ENCODE measurements at places on chromosomes 7 and 10.
A peak's percentile ranks its signal among the peaks of the same experiment; 100 is the strongest.

DNA sequence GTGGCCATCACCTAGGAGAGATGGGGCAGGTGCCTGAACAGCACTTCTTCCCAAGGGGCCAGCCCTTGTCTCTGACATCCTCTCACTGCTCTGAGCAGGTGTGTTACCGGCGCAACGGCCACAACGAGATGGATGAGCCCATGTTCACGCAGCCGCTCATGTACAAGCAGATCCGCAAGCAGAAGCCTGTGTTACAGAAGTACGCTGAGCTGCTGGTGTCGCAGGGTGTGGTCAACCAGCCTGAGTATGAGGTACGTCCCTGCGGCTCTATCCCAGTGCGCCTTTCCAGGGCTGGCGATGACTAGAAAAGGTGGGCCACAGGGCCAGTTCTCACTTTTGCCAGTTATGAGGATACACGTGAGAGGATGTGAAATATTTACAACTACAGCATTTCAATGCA lies 54.3 kb upstream of the ZMIZ2 start:
- no peak for DNase-seq

GRCh38 chr10:47414227-47414592 lies 30.1 kb upstream of the ZNF488 start:
- no peak for DNase-seq

- DNase-seq, result no peak
Measured at GRCh38 chr7:157818701-157819454, 482.1 kb downstream of the DNAJB6 start.

GRCh38 chr10:96402417-96403305 lies 43.9 kb upstream of the OPALIN start:
- no peak for DNase-seq

GRCh38 chr7:47496056-47496665 lies 85.8 kb downstream of the TNS3 start:
- no peak for DNase-seq

DNA sequence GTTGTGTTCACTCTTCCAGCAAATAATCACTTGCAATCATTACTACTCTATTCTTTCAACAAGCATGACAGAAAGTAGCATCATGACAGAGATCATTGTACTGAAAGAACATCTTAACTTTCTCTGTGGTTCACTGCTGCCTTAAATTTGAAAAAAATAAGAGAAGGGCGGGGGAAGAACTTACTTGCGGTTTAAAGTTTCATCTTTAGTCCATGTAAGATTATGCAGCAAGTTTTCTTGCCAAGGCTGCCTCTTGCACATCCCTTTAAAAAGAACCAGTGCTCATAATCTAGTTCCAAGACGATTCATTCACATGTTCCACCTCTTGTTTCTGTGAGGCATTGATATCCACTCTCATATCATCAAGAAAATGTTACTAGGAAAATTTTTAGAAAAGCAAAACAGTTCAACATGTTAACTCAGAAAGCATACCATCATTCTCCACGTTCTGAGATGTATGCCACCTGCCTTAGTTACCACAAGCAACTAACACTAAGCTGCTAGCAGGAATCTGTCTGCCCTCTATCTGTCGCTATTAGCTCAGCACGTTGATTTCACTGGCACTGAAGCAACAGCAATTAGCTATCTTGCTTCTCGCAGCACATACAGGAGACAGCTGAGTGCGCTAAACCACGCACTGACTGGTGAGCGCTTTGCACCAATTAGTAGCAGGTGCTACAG lies at the start of gene PCDH15:
TSS of gene PCDH15 (minus strand) at position 491 of the 681 bp plus-strand sequence. CDS start 136,969 bp downstream, outside the sequence.
- no peak for DNase-seq

- DNase-seq, result no peak
Measured at GRCh38 chr10:98006266-98006665, 24.2 kb downstream of the CRTAC1 start.

GRCh38 chr10:11612021-11613001 lies 861 bp upstream of the USP6NL start:
- no peak for DNase-seq

DNA sequence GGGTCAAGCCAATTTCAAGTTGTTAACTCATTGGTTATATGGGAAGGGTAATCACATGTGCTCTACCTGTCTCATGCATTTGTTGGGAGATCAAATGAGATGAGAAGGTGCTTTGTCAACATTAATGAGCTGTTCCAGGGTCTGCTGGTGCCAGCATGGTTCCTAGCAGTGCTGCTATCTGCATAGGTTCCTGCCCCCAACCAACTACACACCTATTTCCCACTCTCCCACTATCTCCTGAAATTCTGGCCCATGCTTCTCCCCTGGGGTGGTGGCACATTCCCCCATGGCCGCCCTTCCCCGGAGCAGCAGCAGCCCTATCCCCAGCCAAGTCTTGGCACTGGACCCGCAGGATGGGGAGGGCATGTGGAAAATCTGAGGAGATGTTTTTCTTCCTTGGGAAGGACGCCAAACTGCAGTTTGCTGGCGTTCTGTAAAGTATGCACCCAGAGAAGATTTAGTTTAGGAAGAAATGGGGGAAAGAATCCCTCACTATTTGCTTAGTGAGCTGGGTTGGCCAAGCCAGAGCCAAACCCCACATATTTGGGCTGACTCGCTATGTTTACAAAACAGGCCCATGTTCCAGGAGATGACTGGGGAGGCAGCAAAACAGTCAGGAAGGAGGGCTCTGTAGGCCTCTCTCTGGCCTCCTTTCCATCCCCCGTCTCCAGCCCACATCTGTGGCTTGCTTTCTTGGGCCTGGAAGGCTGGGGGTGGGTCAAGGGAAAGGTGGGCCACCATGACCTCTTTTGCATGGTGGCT lies 42.5 kb downstream of the PPP1R3C start:
- peak; percentile 96 for DNase-seq

DNA sequence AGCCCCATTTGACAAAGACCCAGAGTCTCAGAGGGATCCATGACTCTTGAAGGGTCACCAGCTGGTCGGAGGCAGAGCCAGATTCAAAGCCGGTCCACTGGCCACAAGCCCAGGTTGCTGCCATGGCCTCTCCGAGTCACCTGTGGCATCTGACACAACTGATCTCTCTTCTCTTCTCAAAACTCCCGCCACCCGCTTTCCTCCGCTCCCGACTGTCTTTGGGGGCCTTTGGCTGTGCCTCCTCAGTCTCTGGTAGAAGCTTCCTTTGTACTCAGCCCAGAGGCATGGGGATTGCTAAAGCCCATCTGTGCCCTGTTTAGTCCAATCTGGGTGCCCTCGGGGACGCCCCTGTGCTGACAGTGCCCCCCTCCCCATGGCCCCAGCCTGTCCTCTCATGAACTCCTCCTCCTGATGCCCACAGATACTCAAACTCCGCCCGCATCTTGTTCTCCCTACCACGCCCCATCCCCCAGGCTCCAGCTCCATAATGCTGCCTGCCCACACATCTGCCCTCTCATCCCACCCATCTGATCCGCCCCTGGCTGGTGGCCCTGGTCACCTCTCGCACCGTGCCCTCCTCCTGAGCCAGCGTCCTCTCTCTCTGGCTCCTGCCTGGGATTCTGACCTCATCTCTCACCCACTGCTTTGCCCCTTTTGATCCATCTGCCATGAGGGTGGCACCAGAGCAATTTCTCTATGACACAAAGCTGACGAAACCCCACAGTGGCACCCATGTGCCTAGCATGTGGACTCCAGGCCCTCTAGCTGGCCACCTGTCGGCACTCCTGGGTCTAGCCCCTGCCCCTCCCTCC lies 150.6 kb downstream of the SLIT1 start:
- no peak for DNase-seq

DNA sequence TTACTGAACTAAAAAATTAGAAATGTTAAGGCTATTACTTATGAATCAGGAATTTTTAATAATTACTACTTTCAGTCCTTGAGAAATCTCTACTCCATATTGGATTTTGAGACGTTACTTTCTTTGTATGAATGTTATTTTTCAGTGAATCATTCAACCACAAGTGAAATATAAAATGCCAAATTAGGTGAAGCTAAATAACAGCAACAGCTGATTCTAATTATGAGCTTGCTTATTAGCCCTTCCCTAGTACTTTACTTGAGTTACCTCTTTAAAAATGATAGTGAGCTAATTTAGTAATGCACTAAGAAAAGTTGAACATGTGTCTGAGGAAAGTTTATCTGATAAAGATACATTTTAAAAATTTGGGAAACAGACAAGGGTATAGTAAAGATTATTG lies 51.4 kb downstream of the PCGF5 start:
- peak; percentile 58 for DNase-seq

GRCh38 chr10:77111611-77112550 lies 525.7 kb downstream of the KCNMA1 start:
- peak; percentile 58 for DNase-seq

GRCh38 chr7:72106405-72106804 lies 305.7 kb downstream of the CALN1 start:
- no peak for DNase-seq

- no peak for DNase-seq
Measured at GRCh38 chr7:113705439-113705838, 213.4 kb downstream of the PPP1R3A start.

DNA sequence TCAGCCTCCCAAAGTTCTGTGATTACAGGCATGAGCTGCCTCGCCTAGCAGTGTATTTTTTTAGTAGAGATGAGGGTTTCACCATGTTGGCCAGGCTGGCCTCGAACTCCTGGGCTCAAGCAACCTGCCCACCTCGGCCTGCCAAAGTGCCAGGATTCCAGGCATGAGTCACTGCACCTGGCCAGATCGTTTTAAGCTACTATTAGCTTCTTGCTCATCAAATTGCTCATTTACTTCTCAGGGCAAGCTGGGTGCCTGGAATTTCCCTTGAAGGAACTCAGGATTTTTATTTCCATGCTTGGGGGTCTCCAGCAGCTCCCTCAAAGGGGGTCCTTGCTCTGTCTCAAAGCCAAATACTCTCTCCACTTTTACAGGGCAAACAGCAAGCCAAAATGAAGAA lies 798.0 kb upstream of the AUTS2 start:
- no peak for DNase-seq

GRCh38 chr10:36888925-36889573 lies 236.3 kb upstream of the ANKRD30A start:
- no peak for DNase-seq

- DNase-seq, result no peak
Measured at GRCh38 chr10:127905001-127905847, 1.7 kb upstream of the PTPRE start.

DNA sequence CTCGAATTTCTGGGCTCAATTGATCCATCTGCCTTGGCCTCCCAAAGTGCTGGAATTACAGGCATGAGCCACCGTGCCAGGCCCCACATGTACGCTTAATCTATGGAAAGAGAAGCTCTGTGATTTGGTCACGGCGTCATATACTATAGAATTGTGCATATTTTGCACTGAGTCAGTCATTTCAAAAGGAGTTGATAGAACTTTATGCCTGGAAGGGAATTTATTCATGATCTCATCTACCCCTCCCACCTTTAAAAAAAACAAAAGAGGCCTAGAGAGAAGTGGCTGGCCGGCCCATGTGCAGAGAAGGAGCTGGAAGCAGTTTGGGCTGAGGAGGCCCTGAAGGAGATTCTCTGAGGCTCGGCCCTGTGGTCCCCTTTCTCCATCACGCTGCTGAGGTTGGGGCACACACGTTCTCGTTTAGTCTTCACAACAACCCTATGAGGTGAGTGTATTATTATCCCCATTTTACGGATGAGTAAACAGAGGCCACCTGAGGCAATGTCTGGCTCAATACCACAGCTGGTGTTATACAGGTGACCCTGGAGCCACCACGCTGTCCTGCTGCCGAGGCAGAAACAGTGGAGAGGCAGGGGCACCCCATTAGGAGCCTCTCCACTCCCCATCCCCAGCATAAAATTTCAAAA lies 47.2 kb upstream of the ZRANB1 start:
- DNase-seq, result no peak

- DNase-seq, result no peak
Measured at GRCh38 chr10:119725517-119725827, 378 bp upstream of the INPP5F start.

GRCh38 chr7:130566168-130566897 lies 74.4 kb downstream of the MEST start:
- no peak for DNase-seq
